ENCODE measurements at places on chromosomes 16 and 17.

DNA sequence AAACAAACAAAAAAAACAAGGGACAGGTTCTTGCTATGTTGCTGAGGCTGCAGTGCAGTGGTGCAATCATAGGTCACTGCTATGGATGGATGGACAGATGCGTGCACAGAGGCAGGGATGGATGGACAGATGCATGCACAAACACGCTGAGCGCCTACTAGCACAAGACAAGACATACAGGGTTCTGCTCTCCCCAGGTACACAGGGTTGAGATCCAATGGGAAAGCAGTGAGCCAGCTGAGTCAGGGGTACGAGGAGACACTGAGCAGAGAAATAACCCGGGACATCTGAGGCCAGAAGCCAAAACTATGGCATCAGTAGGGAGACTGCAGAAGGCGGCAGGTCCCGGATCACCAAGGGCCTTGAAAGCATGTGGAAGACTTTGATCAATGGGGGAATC lies 6.2 kb downstream of the IL32 start:
- DNase-seq: no peak

DNA sequence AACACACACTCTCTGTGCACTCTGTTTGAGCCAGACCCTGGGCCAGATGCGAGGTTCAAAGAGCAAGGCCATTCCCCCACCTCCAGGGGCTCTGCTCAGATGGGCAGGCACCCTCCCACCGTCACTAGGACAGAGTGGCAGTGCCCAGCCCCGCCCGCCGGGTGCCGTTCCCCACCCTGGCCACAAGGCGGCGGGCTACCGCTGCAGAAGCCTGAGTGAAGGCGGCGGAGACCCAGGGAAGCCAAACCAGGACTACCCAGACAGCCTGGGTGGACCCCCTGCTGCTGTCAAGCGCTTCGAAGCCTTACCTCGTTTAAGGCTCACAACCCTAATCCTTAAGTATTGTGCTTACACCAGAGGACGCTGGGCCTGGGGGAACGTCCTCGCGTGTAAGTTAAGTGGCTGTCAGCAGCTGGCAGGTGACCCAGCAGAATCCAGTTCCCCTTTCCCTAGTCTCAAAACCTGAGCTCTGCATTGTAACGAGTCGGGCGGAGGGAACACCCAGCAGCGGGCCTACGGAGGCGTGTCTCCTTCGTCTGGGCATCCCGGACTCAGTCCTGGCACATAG lies 4.5 kb downstream of the ARHGAP27 start:
- peak; percentile 69 for DNase-seq

DNA sequence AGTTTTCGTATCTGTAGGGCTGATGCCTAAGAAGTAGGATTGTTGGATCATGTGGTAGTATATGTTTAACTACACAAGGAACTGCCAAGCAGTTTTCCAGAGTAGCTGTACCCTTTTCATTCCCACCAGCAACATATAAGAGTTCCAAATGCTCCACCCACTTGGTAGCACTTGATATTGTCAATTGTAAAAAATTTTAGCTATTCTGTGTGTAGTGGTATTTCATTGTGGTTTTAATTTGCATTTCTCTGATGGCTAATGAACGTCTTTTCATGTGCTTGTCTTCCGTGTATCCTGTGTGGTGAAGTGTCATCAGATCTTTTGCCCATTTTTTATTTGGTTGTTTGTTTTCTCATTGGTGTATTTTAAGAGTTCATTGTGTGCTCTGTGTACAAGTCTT lies 69.7 kb downstream of the TANC2 start:
- DNase-seq: peak; percentile 6

DNA sequence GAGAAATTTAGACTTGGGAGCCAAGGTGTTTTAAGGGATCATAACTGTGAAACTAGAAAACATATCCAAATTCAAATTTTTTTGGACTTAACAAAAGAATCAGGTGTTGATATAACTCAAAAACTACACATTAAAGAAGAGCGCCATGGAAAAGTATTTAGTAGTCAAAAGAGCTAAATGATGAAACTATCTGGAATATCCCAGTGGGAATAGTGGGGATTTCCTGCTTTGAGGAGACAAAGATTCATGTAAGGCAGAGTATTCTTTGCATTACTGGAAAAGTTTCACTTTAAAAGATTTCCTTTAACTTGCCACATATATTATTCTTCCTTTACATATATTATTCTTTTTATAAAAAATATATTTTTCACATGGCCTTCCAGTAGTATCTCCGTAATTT lies 40.3 kb upstream of the VPS4A start:
- DNase-seq: no peak

GRCh38 chr16:5415123-5415522 lies 317.5 kb upstream of the EEF2KMT start:
- peak; percentile 21 for DNase-seq

DNA sequence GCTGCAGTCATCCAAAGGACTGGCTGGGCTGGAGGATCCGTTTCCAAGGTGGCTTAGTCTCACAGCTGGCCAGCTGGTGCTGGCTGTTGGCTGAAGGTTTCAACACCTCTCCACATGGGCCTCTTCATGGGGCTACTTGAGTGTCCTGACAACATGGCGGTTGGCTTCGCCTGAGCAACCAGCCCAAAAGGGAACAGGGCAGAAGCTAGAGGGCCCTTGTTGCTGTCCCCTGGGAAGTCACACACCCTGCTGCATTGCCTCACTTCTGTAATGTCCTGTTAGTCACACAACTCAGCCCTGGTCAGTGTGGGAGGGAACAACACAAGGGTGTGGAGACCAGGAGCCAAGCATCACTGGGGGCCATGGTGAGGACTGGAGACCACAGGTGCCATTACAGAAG lies 36.6 kb downstream of the C16orf78 start:
- DNase-seq: no peak

Data from HT1080 (cell line).